Stimulated activated CD4-positive, alpha-beta T cell treated with anti-CD3 and anti-CD28 coated beads, Interleukin-2, amount 100 ng/mL, for 24 hours (primary cell): ENCODE measurements at places on chromosomes 1 and 21.

DNA sequence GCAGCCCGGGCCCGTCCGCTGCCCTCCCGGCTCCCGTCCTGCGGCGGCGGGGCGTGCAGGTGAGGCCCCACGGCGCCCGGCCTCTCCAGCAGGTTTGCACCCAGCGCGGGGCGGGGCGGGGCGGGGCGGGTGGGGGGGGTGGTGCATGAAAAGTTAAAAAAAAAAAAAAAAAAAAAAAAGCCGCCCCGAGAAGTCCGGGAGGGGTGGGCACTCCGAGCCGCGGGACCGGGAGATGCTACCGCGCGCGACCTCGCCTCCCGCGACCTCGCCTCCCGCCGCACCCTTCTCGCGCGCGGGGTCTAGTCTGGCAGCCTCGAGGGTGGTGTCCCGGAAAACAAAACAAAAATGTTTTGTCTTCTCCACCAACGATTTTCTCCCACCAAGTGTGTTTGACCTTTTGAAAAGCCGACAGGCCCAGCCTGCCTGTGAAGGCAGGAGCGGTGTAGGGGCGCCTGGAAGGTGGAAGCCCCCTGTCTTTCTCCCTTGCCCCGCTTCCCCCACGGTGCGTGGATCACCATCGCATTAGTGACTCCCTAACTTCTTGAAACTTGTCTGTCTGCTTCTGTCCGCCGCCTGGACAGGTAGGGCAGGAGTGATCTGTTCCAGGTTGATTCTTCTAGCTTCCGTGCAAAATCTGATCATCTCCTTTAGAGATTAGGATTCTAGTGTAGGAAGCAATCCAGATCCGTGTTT is 569 bp downstream of the RCAN3 start:
- DNase-seq: no peak

DNA sequence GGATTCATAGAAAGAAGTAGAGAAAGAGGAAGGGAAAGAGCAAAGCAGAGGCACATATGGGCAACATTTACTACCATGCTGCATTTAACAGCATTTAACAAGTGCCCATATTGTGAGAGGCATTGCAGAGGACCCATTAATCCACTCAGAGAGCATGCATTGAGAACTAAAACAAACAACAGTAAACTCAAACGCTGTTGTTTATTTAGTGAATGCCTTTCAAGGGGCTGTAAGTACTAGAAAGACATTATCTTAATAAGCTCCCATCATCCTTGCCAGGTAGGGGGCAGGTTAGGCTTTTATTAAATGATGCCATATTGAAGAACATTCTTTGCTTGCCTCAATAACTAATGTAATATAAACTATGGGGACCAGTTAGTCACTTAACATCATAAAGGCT is 254.3 kb upstream of the DAB1 start:
- DNase-seq: no peak

GRCh38 chr1:168319691-168320090 is 39.0 kb downstream of the TBX19 start:
- no peak for DNase-seq

GRCh38 chr1:5688081-5689077 is 303.8 kb downstream of the NPHP4 start:
- no peak for DNase-seq

DNA sequence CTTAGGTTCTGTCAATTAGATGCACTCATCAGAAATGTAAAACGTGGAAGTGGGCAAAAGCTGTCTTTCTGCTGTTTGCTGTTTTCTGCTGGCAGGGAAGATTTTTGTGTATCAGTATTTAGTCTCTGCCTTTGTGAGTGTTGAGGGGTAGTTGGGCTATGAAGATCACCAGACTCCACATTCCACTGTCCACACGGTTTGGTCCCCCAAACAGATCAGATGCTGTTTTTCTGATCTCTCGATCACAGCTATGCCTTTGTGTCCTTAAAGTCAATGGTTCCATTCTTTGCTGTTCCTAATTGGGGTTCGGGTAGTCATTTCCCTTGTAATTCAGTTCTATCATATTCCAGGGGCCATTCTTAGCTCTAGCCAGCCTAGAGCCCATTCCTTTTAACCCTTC is 27.0 kb upstream of the NPL start:
- no peak for DNase-seq

- DNase-seq: no peak
Measured at GRCh38 chr1:78032996-78033796, 12.6 kb upstream of the GIPC2 start.

DNA sequence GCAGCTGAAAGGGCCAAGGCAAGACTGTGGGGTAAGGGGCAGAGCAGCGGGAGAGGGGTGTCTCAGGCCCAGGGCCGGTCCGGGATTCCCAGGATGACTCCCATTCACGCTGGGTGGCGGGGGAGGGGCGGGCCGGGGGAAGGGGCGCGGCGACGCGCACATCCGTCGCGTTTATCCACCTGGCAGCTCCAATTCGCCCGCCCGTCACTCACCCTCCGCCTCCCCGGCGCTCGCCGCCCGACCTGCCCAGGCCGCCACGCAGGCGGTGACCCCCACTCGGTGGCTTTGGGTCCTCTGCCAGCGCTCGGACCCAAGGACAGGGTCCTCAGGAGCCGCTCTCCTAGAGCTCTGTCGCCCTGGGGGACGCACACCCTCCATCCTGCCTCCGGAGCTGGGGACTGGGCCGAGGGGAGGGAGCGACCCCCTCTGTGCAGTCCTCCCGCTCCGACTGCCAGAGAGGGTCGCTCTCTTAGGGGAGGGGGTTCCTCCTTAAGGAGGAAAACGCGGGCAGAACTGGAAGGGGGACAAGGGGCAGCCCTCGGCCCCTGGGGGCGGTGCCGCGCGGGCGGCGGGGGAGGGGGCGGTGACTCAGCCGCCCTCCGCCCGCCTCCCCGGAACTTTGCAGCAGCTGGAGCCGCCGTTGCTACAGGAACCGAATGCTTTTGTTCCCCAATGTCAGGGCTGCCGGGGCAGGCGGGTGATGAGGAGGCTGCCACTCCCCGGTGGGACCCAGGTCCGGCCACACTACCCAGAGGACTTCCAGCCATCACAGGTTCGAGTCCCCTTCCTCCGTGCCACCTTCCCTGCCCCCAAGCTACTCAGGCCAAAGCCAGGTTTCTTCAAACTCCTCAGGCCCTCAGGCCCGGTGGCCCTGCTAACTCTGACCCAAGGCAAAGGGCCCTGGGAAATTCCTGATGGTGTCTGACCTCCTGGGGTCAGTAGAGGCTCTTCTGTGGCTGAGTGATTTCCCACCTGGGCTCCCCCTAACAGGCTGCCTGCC is 3.4 kb downstream of the ADGRB2 start:
- peak; percentile 64 for DNase-seq

GRCh38 chr1:216224233-216224632 is 199.0 kb downstream of the USH2A start:
- DNase-seq: no peak

- no peak for DNase-seq
Measured at GRCh38 chr1:77446841-77447555, 165.2 kb downstream of the AK5 start.

DNA sequence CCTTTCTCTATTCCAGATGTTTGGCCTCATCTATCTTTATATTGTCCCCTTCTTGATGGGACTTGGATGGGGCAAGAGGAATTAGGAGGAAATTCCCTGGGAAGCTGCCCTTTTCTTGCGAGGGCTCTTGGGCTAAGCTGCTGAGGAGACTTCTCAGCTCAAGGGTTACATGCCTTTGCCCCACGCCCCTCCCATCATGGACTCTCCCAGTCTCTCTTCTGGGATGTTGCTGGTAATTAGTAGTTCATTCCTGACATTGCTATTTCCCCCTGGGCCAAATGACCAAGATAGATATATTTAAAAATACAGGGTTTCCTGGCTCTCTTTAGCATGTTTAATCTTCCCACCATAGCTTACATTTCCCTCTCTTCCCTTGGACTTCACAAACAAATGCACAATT is 90.6 kb upstream of the RALGPS2 start:
- no peak for DNase-seq

DNA sequence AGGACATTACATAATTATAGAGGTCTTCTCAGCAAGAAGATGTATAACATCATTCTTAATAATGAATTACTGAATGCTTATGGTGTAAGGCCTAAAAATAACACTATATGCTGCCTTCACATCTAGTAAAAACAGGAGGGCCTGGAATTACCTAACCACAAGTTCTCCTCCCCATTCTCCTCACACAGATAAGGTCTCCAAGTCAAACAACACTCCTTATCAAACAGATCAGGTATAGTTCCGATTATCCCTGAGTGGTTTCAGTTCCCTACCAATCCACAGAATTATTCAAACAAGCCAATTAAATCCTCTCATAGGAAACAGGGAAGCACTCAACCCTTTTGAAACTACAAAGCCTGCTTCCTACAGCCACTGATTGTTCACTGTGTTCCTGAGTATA is 4.0 kb upstream of the AGBL4 start:
- no peak for DNase-seq

GRCh38 chr1:230071316-230071715 is 4.3 kb downstream of the GALNT2 start:
- no peak for DNase-seq

DNA sequence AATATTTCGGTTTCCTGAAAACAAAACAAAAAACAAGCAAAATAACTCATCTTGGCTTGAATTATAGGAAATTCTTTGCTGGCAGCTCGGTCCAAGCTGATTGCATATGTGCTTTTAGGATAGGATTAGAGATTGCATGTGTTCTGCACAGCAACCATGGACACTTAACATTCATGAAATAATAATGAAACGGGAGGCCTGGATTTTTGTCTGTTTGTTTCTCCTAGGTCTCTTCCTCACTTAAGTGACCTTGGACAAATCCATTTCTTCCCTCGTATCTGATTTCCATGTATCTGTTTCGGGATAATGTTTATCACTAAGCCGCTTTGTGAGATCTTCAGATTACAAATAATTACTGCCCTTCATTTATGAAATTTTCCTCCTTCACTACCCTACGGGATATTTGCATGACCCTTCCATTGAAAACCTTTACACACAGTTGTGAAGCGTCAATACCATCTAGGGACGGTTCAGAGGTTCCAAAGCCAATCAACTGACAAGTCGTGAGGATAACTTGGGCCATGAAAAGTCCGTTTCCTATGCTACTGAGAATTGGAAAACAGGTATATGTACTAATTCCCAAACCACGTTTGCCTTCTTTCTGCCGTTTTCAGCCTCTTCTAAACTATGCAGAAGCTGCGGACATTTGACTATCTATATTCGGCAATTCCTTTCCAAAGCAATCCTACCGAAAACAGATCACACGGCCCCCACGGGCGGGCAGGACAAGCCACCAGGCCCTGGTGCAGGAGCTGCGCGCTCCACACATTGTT is 1.3 kb upstream of the H3-3A start:
- no peak for DNase-seq

DNA sequence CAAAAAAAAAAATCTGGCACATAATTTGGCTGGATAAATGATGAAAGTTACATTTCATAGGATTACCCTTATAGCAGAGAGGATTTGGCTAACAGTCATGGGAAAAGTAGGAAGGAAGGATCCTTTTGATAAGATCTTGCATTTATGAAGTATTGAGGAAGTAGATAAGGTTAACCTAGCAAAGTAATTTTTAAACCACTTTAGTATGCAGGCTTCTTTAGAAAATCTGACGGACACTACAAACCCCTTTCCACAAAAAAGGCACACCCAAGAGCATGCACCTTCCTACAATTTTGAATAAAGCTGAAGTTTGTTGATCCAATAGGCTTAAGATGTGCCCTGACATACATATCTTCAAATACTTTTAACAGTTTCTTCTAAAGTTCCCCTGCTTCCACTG is 275.2 kb downstream of the GRIK1 start:
- DNase-seq: no peak

DNA sequence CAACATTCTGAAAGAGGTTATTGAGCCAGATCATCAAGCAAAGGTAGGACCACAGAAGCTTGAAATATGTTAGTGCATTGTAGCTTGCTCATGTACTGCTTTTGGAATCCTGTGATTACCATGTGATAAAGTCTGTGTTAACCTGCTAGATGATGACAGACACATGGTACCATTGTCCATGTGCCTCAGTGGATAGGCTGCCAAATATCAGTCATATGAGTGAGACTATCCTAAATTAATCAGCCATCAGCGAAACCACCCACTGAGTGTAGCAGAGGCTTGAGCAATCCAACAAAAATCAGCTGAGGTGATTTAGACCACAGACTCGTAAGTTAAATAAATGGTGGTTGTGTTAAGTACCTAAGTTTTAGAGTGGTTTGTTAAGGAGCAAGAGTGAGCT is 32.7 kb upstream of the CRB1 start:
- DNase-seq: no peak

- no peak for DNase-seq
Measured at GRCh38 chr1:38287036-38287435, 240.4 kb upstream of the POU3F1 start.

- no peak for DNase-seq
Measured at GRCh38 chr21:41641510-41641815, 125.4 kb downstream of the RIPK4 start.

- no peak for DNase-seq
Measured at GRCh38 chr1:160874935-160875334, 10.0 kb downstream of the ITLN1 start.

GRCh38 chr1:202858331-202858730 is 30.6 kb downstream of the RABIF start:
- no peak for DNase-seq

DNA sequence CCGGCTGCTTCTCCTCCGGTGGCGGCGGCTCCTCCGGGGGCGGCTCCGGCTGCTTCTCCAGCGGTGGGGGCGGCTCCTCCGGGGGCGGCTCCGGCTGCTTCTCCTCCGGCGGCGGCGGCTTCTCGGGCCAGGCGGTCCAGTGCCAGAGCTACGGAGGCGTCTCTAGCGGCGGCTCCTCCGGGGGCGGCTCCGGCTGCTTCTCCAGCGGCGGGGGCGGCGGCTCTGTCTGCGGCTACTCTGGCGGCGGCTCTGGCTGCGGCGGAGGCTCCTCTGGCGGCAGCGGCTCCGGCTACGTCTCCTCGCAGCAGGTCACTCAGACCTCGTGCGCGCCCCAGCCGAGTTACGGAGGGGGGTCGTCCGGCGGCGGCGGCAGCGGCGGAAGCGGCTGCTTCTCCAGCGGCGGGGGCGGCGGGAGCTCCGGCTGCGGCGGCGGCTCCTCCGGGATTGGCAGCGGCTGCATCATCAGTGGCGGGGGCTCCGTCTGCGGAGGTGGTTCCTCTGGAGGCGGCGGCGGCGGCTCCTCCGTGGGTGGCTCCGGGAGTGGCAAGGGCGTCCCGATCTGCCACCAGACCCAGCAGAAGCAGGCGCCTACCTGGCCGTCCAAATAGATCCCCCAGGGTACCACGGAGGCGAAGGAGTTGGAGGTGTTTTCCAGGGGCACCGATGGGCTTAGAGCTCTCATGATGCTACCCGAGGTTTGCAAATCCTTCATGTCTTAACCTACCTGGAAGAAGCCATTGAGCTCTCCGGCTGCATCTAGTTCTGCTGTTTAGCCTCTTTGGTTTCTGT is 2.0 kb downstream of the LORICRIN start:
- DNase-seq: no peak

GRCh38 chr1:175015243-175015642 is 8.0 kb downstream of the MRPS14 start:
- no peak for DNase-seq

- DNase-seq: no peak
Measured at GRCh38 chr1:111920221-111921024, 69.0 kb downstream of the KCND3 start.

DNA sequence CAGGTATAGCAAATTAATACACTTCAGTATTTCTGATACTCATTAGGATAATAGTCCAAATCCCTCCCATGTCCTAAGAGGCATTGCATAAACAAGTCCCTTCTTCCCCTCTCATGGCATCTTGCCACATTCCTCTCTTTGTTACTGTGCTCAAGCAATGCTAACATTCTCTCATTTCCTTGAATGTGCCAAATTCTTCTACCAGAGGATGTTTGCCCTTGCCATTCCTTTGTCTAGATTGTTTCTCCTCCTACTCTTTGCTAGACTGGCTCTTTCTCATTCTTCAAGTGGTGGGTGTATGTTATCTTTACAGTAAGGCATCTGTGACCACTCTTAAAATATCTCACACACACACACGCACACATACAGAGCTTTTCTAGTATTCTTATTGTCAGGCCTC is 621.0 kb upstream of the CXADR start:
- DNase-seq: no peak
